ENCODE measurements at places on chromosomes 2 and 18. TPM values are rescaled to one million over a fixed set of nuclear protein-coding genes. Genes with fewer than 3 reads are reported as not detected.

GRCh38 chr2:189661957-189662321 lies 680 bp downstream of the ASNSD1 start:
- H3K4me1 ChIP-seq: peaks cover 14% of the 10 kb centered on the region
- peak overlapping the region; percentile 86 for H3K4me3 ChIP-seq
- DNase-seq: no peak
- H3K27me3 ChIP-seq: no peaks in the 10 kb centered on the region

The PTPRN gene
- total RNA-seq: not detected

GRCh38 chr2:29817801-29818680 lies 103.3 kb downstream of the ALK start:
- no peak overlapping the region for H3K27ac ChIP-seq
- H3K4me3 ChIP-seq: no peak overlapping the region
- H3K4me1 ChIP-seq: no peaks in the 10 kb centered on the region
- H3K27me3 ChIP-seq: no peaks in the 10 kb centered on the region
- H3K36me3 ChIP-seq: no peaks in the 10 kb centered on the region

The CLEC4F gene
- not detected for total RNA-seq

The SLC8A1 gene
- total RNA-seq: 31.2 TPM

- H3K4me3 ChIP-seq: no peak overlapping the region
- peak overlapping the region; percentile 0 for H3K27ac ChIP-seq
- DNase-seq: no peak
- H3K27me3 ChIP-seq: no peaks in the 10 kb centered on the region
Measured at GRCh38 chr2:65199166-65199565, 28.5 kb upstream of the ACTR2 start.

DNA sequence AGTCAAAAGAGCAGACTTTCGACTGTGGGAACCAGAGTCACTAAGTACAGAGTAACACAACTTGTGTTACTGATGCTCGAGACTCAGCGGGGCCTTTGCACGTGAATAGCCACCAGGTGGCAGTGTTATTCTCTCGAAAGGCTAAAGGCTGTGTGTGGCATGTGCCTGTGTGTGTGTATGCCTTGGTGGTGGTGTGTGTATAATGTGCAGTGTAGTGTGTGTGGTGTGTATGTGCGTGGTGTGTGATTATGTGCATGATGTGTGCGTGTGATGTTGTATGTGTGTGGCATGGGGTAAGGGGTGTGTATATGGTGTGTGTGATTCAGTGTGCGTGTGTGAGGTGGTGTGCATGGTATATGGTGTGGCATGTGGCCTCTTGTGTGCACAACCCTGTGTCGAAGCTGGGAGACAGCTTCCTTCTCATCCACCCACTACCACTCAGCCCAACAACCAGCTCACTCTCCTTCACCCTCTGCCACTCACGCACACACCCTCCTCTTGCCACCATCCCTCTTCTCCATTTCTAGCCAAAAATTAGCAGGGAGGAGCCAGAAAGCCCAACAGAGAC lies 83.0 kb upstream of the ZNF532 start:
- DNase-seq: peak; percentile 58
- peaks cover 13% of the 10 kb centered on the region for H3K4me1 ChIP-seq
- peak overlapping the region; percentile 52 for H3K27ac ChIP-seq
- H3K4me3 ChIP-seq: no peak overlapping the region
- no peaks in the 10 kb centered on the region for H3K27me3 ChIP-seq
- H3K36me3 ChIP-seq: no peaks in the 10 kb centered on the region

DNA sequence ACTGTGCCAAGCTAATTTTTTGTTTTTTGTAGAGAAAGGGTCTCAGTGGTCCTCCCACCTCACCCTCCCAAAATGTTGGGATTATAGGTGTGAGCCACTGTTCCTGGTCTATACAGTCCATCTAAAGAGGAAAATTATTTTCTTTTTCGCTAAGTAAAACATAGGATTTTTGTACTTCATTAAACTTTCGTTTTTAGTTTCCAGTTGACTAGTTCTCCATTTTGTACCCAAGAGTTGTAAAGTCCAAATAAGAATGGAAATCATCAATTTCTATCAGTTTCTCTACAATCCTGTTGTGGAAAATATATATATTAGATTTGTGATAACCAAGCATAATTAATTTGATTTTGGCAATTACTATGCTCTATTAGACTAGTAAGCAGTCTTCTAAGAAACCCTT lies 156.4 kb downstream of the BABAM2 start:
- H3K4me1 ChIP-seq: peaks cover 12% of the 10 kb centered on the region
- no peaks in the 10 kb centered on the region for H3K36me3 ChIP-seq
- no peak overlapping the region for H3K4me3 ChIP-seq

- H3K27me3 ChIP-seq: no peaks in the 10 kb centered on the region
- no peak for DNase-seq
- H3K4me3 ChIP-seq: no peak overlapping the region
- no peaks in the 10 kb centered on the region for H3K36me3 ChIP-seq
- H3K4me1 ChIP-seq: no peaks in the 10 kb centered on the region
Measured at GRCh38 chr18:74819433-74820059, 221.9 kb downstream of the ZNF407 start.

GRCh38 chr2:7436096-7436906 lies 519.1 kb downstream of the RNF144A start:
- H3K4me3 ChIP-seq: no peak overlapping the region
- H3K36me3 ChIP-seq: no peaks in the 10 kb centered on the region
- H3K27ac ChIP-seq: no peak overlapping the region
- no peaks in the 10 kb centered on the region for H3K27me3 ChIP-seq
- no peak for DNase-seq

The TIGD1 gene
- total RNA-seq: 3.1 TPM

Measured in thoracic aorta (tissue), 2 donors.